Stimulated activated CD8-positive, alpha-beta memory T cell treated with anti-CD3 and anti-CD28 coated beads, Interleukin-7, amount 100 ng/mL, for 1 hour (primary cell): ENCODE measurements at places on chromosomes 7 and 10.

DNA sequence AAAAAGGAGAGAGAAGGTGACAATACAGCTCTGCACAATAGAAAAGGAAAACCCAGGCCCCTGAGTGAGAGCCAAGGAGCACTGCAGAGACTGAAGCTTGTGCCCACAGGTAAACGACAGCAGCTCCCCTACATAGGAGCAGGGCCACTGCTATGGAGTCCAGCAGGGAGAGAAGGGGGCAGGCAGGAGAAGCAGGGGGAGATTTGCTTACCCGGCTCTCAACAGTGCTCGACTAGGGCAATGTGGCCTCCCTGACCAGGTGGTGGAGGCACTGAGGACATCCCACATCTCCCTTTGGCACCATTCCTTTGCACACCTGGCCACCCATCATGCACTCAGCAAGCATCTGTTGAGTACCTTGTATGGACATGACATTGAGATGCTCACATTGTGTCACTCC lies 153.0 kb downstream of the EVX1 start:
- no peak for DNase-seq

- DNase-seq = peak; percentile 20
These were observed 65.7 kb downstream of the VWA2 start for GRCh38 chr10:114304571-114305421.

GRCh38 chr10:52121688-52122087 lies 192.4 kb upstream of the DKK1 start:
- DNase-seq = no peak

DNA sequence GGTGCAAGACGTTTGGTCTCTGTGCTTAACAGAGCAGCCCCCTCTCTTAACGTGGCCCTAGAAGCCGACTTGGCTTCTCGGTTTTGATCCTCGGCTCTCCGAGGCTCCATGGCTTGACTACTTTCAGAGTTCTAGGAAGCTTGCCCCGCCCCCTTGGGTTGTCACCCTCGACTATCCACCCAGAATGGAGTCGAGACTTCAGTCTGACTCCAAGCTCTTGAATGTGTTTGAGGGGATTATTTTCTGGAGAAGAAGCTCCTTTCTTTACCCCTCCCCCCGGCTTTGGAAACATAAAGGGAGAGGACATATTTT lies 448 bp downstream of the SEC24C start:
- no peak for DNase-seq

DNA sequence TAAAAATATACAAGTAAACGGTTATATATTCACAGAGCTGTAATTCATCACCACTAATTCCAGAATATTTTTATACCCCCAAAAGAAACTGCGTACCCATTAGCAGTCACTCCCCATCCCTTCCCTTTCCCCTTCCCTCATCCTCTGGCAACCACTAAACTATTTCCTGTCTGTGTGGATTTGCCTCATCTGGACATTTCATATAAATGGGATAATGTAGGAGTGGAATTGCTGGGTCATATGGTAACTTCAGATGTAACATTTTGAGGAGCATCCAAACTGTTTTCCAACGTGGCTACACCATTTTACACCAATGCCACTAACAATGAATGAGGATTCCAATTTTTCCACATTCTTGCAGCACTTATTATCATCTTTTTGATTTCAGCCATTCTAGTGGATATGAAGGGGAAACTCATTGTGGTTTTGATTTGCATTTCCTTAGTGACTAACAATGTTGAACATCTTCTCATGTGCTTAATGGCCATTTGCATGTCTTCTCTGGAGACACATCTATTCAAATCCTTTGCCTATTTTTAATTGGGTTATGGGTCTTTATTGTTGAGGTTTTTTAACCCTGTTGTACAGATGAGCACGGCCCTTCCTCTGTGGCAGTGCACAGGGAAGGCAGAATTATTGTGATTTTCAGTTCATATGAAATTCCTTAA lies 79.2 kb downstream of the RBM20 start:
- DNase-seq = no peak

DNA sequence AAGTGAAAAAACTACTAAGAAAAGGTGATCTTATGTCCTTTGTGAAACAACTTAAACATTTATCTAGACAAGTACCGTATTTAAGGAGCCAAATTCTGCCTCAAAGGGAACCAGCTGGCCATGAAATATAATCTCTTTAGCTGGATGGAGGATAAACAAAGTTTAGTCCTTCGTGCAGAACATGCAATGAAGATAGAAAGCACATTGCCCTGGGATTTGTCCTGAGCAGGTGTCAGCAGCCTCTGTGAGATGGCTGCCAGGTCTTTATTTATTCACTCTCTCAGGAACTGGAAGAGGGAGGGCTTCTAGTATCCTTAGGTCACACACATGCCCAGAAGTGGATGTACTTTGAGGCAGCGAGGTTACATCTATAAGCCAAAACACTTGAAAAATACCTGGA lies 57.4 kb upstream of the CASD1 start:
- DNase-seq = no peak

GRCh38 chr7:1022356-1022755 lies 22.0 kb upstream of the GPR146 start:
- DNase-seq = no peak

DNA sequence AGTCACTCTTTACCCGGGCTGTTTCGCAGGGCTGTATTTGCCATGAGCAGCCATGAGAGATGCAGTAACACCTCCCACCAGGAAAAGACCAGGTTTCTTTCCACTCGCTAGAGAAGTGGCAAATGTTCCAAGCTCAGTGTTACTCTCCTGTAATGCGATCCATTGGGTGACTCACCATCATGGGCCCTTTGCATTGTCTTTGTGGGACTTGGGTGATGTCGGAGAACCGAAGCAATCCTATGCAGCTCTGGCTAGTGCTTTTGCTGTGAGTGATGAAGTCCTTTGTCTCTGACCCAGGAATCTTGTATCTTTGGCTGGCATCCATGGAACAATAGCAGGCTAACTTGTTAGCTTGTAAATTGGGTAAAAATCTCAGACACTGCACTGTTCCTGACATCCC lies 40.0 kb downstream of the GHRHR start:
- DNase-seq = no peak

DNA sequence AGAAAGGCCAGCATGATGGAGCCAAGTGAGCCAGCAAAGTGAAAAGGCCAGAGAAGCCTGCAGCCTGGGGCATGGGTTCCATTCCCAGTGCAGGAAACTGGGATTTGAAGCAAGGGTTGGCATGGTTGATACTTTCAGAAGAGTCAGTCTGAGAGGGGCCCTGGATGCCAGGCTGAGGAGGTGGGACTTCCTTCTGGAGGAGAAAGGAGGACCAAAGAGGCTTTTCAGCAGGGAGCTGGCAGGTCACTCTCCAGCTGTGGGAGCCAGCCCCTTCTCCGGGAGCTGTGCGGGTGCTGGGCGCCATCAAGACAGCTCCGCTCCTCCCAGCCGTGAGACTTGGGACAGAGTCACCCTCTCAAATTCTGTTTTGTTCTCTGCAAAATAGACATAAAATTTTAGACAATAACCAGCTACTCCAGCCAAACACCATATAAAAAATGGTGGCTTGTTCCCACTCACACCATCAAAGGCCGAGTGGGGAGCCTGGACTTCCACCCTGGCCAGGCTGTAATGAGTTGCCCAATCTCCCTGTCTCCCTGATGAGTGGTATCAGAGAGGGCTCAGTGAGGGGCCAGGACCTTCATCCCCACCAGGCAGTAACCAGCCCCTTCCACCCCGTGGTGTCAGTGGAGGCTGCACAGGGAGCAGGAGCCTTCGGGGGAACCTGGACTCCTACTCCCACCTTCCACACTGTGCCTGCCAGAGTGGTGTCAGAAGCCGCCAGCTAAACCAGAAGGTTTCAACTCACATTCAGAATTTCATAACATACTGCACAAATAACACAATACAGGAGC lies 133.6 kb upstream of the RET start:
- DNase-seq = no peak

DNA sequence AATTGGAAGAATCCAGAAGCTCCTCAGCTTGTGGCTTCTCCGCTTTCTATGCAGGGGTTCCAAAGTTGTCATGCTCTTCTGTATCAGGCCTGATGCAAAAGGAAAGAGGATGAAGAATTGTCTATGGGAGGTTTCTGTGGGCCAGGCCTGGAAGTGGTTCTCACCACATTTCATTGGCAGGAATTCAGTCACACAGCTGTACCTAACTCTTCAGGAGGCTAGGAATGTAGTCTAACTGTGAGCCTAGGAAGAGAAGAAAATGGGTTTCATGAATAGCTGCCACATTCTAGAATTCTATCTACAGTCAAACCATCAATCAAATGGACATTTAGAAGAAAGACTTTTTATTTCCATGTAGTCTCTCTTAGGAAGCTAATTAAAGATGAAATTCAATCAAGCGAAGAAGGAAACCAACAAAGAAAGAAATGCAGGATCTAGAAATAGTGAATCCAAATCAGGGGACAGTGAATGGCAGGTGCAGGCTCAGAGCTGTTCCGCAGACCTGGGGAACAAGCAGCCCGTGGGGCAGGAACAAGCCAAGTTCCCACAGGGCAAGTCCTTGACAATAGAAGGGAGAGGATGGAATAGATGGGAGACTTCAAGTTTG lies 25.4 kb upstream of the USP6NL start:
- no peak for DNase-seq

GRCh38 chr7:96728139-96728538 lies 18.5 kb upstream of the SEM1 start:
- DNase-seq = no peak

DNA sequence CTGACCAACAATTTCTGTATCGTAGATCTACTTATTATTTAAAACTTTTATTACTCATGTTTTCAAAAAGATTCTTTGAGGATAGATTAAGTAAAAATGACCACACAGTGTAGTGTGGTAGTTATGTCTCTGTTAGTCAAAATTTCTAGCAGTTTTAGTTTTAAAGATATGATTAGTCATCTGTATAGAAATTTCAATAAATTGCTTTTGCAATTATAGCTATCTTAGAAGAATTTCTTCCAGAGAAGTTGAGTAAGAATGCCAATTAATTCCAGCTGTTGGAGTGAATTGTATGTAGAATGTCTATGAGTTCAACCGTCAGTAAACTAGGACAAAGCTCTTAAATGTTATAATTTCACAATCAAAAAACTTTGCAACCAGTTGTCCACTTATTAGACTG lies 229.7 kb downstream of the CDK14 start:
- DNase-seq = no peak

DNA sequence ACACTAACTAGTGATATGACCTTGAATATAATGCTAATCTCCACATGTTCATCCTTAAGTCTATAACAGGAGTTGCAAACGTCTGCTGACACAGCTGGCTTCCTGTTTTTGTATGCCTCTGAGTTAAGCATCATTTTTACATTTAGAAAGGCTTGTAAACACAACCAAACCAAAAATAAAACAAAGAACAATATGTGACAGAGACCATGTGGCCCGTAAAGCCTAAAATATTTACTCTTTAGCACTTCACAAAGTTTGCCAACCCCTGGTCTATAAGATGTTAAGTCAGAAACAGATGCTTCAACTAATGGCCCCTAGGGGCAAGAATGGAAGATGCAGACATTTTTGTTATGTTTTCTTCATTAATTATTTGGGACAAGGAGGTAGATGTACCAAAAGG lies 109.3 kb downstream of the CPEB3 start:
- no peak for DNase-seq

GRCh38 chr7:40972426-40972825 lies 730.5 kb downstream of the INHBA start:
- no peak for DNase-seq

DNA sequence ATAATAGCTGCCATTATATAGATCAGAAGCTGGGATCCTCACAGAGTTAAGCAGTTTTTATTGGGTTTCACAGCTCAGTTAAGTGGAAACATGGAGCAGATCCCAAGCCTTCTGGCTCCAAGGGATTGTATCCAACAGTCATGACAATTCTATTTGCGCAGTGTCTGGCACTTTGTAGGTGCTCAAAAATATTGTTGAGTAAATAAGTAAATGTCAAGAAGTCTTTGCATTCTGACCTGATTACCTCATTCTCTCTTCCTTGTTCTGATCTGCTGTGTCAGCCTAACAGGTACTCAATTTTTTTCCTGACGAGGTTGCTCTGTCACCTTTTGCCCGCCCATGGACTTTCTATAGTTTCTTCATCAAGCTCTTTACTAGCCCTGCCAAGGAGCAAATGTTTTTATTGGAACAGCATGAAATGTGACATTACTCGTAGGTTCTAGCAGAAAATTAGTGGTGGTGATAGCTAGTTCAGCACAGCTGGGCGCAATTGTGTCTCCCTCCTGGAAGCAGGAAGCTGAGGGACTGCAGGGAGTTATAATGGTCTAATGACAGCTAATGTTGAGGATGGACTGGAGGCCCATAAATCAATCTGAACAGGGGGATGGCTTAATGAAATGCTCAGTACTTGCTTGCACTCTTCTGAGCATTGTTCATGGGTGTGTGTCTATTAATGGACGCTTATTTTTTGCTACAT lies 680.2 kb downstream of the CCSER2 start:
- no peak for DNase-seq

DNA sequence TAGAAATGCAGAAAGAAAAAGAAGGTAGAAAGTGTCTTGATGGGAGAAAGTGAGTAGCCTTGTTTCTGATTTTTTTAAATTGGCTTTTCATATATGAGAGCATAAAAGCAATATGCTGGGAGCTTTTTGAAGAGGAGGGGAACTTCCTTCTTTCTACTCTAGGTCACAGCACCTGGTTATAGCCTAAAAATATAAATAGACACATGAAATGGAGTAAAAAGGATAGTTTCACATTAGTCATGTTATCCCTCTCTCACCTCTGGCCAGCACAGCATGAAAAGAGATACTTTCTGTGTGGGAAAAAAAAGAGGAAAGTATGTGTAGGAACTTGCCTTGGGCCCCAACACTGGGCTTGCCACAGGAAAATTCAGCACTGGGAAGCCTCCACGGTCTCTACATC lies 292.2 kb upstream of the ZWINT start:
- no peak for DNase-seq

GRCh38 chr10:116888380-116889055 lies 39.2 kb downstream of the ENO4 start:
- DNase-seq = no peak

DNA sequence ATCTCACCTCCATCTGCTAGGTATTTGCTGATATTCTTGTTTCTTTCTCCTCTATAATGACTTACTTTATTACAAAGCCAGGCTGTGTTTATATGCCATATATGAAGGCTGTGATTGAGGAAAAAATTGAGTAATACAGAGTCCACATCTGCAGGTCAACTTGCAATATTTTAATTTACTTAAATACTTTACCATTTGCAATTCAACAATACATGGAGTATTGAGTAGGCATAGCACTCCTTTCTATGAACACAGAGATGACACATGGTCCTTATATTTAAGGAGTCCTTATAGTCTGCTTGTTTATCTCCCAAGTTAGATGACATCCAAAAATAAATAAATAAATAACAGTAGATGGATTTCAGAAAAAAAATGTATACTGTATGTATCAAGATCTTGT lies 96.4 kb downstream of the LRRC18 start:
- DNase-seq = no peak

GRCh38 chr7:70005891-70006260 lies 407.6 kb downstream of the AUTS2 start:
- no peak for DNase-seq

DNA sequence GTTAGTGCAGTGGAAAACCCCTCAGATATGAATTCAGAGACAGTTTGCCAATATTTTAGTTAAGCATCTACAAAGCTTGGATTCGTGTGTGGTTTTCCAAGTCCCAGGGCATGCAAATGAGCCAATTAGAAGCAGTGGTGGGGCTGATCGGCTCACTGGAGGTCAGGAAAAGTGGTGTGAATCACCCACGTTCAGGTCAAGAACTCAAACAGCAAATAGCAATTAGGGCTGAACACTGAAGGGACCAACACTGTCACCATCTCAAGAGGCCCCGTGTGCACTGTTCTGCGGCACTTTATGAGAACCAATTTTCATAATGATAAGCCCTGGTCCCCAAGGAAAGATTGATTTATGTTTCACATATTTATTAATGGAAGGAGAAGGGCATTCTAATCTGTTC lies 68.9 kb downstream of the ADARB2 start:
- no peak for DNase-seq

- DNase-seq = no peak
These were observed 1.0 kb downstream of the TWIST1 start for GRCh38 chr7:19116121-19117090.
